ENCODE measurements at places on chromosomes 7 and 10. TPM values are rescaled to one million over a fixed set of nuclear protein-coding genes. Genes with fewer than 3 reads are reported as not detected.

- DNase-seq: no peak
Measured at GRCh38 chr10:125936331-125936730, 40.0 kb downstream of the FANK1 start.

GRCh38 chr10:62512732-62513475 is 138.7 kb downstream of the ZNF365 start:
- no peak for DNase-seq

DNA sequence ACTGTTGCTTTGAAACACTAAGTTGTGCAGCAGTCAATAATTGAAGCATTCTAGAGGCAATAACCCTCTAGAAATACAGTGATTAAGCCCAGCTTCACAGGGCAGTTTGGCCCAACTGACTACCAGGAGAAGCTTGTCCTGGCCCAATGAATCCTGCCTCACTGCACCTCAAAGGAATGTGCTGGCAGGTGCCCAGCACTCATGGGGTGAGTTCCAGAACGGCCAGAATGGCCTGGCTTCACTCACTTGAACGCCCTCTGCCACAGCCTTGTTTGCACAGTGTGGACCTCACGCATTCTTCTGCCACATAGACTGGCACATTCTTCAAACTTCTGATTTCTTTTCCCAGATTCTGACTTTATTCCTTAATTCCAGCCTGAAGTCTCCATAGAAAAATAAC is 6.6 kb upstream of the ITIH2 start:
- DNase-seq: no peak

DNA sequence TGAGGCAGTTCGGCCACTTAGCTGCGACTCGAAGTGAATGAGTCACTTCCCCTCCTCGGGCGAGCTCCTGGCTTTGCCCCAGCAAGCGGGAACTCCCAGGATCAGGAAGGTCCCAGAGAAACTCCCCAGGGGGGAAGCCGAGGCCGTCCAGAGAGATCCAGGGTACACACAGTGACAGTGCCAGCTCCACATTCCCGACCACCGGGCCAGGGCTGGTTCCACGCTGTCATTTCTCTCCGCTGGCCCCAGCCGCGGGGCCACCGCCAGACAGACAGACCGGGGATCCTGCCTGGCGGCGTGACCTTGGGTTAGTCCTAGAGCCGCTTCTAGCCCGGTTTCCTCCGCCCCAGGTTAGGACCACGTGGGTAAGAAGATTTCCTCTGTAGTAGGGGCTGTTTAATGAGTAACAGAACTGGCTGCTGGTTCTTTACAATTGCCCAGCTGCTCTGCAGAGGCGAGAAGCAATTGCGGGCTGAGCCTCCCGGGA is 463 bp upstream of the UPP1 start:
- peak; percentile 54 for DNase-seq

Gene CCDC136
- 6.1 TPM for total RNA-seq

DNA sequence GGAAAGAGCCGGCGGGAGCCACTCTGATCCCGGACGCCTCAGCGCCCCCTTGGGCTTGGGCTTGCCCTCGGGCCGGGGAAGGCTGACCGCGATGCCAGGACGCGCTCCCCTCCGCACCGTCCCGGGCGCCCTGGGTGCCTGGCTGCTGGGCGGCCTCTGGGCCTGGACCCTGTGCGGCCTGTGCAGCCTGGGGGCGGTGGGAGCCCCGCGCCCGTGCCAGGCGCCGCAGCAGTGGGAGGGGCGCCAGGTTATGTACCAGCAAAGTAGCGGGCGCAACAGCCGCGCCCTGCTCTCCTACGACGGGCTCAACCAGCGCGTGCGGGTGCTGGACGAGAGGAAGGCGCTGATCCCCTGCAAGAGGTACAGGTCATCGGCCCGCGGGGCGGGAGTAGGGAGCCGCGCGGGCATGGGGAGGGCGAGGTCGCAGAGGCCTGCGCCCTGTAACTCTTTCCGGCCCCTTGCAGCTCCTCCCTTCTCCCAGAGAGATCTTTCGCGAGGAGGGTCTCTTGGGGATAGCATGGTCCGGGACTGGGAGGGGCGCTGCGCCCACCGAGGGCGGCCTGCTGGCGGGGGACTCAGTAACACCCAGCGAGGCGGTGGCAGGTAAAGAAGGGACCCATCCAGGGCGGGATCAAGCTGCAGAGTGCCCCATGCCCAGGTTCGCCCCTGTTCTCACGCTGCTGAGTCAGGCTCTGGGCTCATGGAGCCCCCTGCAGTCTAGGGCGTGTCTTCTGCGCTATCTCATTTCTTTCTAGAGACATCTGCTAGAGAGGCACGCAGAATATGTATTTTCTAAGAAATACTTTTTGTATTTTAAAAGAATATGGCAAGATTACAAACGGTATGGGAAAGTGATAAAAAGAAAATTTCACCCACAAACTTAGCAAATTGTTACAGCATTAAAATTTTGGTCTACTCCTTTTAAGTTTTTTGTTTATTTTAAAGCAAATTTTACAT is 687 bp downstream of the EPDR1 start:
- DNase-seq: peak; percentile 15

Gene FAM13C
- 16.8 TPM for total RNA-seq

Gene ELN
- 321 TPM for total RNA-seq

GRCh38 chr7:25633426-25634036 is 405.2 kb upstream of the NPVF start:
- DNase-seq: no peak

DNA sequence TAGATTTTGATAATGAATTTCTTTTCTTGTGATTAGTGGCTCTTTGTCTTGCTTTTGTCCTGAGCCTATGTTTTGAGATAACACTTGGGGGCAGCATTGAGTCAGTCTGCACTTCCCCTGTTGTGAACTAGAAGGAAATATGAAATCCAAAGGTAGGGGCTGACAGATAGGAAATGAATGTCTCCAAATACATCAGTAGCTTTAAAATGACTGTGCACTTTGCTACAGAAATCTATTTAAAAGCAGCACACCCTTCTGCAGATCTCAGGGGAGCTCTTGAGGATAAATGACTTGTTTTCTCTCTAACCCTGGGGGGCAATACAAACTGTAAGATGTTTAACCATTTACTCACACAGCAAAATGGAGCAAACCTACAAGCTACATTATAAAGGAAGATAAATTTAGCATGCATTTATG is 176.0 kb upstream of the MYO3A start:
- DNase-seq: peak; percentile 6

Data from skin of body (tissue), 3 donors.